ENCODE measurements at places on chromosomes 16 and 17.

- no peak for DNase-seq
Observed at GRCh38 chr16:27111486-27111885, 44.8 kb downstream of the C16orf82 start.

GRCh38 chr16:79691007-79691406 is 90.5 kb upstream of the MAF start:
- no peak for DNase-seq

DNA sequence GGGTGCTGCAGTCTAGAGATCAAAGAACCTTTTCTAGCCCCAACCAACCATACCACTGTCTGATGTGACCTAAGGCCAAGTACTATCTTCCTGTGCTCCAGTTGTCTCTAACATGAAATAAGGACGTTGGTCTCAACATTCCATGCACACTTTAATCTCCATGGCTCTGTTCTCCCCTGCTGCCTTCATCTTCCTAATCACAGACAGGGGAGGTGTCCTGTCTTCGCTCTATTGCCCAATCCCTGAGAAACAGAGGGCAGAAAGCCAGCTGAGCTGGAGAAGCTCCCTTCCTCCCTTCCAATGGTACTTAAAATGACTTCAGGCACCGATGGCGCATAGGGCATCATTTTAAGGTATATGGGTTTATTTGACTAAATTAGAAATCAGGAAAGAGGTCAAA is 148.9 kb upstream of the GNAO1 start:
- DNase-seq: no peak

DNA sequence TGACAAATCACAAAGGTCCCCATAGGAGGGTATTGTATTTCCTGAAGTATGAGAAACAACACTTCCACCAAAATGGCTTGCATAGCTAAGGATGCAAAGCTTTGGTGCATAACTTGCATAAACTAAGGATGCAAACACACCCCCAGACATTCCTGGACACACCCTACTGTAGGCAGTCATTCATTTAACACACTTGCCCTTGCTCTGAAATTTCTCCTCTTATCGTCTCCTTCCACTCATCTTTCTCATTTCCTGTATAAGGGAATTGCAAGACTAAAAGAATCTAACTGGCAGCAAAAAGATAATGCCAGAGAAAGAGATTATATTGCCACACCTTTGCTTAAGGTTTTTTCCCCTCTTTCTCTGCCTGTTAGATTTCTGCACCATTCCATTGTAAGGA is 28.3 kb downstream of the CHD9 start:
- DNase-seq: no peak

DNA sequence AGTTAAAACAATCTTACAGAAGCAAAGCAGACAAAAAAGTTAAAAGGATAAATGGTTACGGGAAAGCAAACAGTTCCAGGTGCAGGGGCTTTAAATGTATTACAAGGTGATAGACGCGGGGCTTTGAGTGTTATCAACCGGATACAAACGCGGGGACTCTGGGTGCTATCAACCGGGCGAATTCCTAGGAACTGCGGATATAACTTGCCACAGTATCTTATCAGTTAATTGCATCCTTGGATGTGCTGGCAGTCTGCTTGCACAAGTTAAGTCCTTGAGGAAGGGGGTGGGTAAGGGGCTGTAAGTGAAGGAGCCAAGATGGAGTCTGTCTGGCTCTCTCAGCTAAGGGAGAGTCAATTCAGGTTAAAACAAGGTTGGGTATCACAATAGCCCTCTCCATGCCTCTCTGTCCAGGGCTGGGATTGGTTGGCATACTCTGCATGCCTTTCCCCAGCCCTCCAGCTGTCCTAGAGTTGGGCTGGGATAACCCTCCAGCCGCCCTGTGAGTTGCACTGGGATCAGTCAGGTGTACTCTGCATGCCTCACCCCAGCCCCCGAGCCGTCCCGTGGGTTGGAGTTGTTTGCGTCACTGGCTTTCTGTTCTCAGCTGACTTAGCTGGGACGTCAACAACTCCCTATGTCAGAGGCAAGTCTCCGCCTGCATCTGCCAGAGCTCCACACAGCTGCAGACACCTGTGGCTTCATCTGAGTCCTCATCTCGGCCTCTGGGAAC is 40.9 kb downstream of the TMEM235 start:
- peak; percentile 73 for DNase-seq

DNA sequence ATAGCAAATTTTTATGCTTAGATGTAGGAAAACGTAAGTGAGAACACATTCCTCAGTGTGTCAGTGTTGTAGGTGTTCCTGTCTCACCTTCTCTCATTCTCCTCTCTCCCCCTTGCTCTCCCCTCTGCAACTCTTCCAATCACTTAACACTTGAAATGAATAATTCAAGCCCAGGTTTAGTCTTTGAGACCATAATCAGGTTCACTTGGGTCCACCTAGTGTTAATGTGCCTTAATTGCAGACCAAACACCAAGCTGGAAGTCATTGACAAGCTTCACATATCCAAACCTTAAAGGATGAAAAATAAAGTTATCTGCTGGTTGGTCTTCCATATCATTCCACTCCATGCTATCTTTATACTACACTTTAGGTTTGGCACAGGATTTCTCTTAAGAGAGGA is 37.0 kb downstream of the STXBP4 start:
- DNase-seq: no peak

DNA sequence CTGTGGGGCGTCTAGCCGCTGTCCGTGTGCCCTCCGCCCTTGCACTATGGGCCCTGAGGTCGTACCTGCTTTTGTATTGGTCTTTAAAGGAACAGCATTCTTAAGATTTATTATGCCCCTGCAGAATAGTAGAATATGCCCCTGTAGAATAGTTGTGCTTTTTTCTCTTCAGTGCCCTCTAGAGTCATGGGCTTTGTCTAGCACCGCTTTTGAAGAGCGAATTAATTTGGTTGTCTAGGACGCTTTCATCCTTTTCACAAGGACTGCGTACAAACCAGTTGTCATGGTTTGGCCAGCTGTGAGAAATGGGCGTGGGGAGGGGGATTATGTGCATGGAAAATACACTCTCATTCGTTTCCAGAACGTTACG is 621 bp downstream of the CEP95 start:
- peak; percentile 64 for DNase-seq

- no peak for DNase-seq
Observed at GRCh38 chr17:79991924-79992648, 43.6 kb downstream of the TBC1D16 start.

GRCh38 chr17:42880776-42881310 is 19.8 kb upstream of the G6PC1 start:
- no peak for DNase-seq

DNA sequence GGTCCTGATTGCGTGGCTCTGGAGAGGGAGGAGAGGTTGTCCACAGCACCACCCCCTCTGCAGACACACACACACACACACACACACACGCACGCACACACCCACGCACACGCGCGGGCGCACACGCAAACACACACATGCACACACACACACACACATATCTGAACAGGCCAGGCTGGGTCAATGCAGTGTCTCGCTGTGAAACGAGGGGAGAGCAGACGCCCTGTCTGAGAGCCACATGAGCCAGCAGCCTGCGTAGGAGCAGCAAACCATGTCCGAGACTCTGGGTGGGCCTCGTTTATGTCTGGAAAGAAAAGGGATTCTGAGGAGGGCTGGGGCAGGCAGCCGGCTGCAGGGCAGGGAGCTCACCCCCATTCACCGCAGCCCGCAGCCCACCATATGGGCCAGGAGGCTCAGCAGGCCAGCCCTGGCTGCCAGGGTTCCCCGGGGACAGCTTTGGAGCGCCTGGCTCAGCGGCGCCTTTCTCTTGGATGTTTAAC is 93.3 kb upstream of the TNRC6C start:
- DNase-seq: no peak

DNA sequence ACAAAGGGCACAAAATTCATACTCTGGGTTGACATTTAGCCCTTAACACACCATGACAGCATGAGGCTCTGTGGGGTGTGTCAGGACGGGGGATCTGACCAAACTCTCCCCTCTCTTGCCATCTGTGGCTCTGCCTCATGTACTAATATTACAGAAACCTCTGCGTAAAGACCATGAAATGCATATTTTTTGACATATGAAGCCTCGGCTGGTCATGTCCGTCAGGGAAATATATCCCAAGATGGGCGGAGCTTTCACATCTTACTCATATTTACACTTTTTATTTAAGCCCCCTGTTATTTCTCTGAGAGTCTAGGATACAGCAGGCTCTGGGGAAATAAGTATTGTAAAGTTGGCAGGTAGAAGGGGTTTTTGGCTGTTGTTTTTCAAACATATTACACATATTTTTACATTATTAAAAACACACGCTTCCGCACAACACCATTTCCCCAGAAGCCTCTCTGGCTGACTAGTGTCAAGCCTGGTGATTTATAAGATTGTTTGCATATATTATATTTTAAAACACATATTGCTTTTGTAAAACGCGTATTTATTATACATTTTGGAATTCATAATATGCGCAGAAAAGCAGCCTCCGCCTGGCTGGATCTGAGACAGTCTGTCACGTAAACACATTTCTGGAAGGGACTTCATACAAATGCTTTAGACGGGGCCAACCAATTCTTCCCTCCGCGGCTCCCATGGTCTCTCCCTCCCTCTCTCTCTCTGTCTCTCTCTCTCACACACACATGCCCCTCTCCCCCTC is 237.7 kb upstream of the ZFHX3 start:
- no peak for DNase-seq

DNA sequence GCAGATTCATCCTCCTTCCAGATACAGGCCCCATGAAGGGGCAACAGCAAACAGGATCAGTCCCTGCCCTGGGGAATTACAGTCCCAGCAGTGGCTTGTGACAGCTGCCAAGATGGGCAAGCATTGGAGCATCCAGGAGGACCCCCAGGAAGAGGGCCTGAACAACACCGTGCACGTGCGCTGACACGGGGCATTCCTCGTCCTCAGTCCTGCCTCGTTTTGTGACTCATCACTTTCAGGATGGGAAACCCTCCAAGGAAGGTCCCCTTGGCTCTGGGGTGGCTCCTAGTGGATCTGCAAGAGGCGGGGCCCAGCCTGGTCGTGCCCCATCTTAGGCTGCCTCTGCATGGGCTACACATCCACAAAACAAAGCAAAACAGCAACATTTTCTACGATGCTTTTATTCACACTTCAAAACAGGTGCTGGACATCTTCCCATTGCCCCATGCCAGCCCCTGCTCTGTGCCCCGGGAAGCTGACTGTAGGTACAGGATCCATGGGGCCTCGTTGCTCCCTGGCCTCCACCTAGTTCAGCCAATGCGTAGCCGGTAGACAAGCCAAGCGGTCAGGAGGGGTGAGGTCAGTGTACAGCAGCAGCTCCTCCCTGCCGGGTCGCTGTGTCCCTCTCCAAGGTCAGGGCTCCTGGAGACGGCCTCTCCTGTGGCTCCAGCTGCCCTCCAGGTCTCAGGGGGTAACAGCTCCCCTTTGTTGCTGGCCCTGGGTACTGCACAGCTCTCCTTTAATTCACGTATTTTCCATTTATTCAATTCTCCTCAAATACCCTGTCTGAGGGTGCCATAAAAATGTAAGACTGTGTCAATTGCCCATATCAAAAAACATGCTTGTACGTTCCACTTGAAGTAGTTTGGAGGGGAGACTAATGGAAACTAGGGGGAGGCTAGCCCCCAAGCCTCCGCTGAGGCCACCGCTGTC is 32.2 kb downstream of the ACTG1 start:
- no peak for DNase-seq

DNA sequence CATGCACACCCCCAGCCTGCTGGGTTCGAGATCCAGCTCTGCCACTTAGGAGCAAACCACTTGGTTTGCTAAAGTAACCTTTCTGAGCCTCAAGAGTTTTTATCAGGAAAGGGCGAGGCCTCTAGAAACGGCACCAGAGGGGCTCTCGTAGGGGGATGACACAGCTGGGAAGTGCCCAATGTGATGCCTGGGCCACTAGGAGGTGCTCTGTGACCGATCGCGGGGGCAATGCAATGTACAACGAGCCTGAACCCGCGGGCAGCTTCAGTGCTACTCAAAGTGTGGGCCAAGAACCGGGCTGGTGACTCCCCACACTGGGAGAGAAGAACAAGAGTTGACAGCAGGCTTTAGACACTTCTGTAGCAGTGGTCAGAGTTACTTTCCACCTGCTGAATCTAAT is 9.4 kb downstream of the C16orf89 start:
- no peak for DNase-seq

GRCh38 chr17:40347319-40348135 is 17.0 kb downstream of the GJD3 start:
- DNase-seq: no peak

GRCh38 chr17:73151916-73152632 is 12.7 kb upstream of the SSTR2 start:
- DNase-seq: no peak

DNA sequence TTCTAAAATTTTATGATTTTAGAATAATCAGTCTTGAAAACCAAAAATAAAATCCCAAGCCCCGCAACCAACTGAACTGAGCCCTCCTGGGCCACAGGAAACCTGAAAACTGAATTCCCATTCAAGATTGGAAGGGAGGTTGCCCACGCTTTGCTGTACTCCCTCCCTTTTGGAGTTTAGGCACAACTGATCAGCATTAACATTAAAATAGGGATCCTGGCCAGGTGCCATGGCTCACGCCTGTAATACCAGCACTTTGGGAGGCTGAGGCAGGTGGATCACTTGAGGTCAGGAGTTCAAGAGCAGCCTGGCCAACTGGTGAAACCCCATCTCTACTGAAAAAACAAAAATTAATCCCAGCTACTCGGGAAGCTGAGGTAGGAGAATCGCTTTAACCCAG is 52.7 kb upstream of the NETO2 start:
- DNase-seq: no peak

GRCh38 chr16:87635541-87636049 is 33.3 kb downstream of the JPH3 start:
- no peak for DNase-seq

GRCh38 chr17:38322156-38322779 is 21.5 kb downstream of the GPR179 start:
- peak; percentile 30 for DNase-seq

DNA sequence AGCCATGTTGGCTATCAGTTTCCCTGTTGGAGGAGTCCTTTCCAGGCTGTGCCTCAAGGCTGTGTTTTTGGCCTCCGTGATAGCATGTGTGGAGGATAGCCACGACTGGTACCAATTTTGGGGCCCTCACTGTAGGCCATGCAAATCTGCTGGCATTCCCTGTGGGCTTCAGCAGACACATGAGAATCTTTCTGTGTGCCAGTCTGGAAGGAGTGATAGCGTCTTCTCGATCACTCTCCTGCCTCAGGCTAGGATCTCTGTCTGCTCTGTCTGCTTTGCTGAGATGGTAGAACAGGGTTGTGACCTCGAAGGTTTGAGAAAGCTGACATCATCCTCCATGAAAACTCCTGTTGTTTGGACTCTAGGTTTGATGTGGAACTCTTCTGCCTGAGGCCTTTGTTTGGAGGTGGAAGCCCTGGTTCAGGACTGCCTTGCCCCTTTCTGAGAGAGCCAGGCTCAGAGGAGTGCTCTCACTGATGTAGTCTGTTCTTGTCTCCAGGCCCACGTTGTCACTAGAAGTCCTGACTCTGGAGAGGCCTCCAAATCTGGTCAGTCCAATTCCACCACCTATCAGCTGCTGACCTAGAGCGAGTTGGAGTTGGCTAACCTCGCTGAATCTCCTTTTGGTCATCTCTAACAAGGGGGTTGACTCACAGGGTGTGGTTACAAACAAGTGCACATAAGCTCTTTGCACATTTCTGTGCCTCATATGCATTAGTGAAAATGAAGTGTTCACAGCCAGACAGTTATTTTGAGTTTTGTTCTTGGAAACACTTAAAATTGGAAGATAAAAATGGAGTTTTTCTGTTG is 12.1 kb upstream of the EDC4 start:
- no peak for DNase-seq

- no peak for DNase-seq
Observed at GRCh38 chr16:28053461-28053860, 10.1 kb downstream of the GSG1L start.

Measured in renal cortex interstitium (tissue), 15 donors.